Effector memory CD4-positive, alpha-beta T cell (primary cell): ENCODE measurements at places on chromosomes 7 and 10.
A peak's percentile ranks its signal among the peaks of the same experiment; 100 is the strongest.

GRCh38 chr10:12806228-12807095 lies 195.1 kb downstream of the CCDC3 start:
- DNase-seq: no peak

DNA sequence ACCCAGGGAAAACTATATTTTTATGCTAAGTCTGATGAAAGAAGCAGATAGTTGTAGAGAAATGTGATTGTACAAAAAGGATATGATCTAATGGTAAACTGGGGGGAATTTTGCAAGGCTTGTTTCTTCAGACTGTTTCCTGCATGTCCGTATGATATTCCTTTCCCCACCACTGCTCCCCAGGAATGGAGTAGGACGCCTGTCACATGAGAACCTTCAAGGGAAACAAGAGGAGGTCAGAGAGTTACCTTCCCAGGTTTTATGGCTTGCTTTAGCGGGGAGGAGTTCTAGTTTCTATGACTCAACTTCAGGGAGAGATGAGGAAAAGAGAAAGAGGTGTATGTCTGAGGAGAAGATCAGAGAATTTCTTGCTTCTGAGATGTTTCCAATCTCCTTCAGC lies 16.4 kb upstream of the ITPRID1 start:
- no peak for DNase-seq

DNA sequence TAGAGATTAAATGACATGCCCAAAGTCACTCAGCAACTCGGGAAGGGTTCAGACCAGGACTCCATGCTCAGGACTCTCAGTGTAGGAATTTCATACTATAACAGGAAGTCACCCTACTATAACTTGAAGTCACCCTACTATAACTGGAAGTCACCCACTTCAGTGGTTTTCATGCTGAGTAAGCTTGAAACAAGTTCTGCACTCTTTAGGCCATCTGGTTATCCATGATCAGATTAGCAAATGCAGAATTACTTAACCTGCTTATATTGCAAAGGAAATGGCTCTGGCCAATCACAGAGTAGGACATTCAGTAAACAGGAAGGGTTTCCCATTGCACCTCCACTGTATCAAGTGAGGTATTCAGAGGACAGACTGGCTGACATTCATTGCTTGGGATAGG lies 1240.4 kb downstream of the GATA3 start:
- DNase-seq: no peak

DNA sequence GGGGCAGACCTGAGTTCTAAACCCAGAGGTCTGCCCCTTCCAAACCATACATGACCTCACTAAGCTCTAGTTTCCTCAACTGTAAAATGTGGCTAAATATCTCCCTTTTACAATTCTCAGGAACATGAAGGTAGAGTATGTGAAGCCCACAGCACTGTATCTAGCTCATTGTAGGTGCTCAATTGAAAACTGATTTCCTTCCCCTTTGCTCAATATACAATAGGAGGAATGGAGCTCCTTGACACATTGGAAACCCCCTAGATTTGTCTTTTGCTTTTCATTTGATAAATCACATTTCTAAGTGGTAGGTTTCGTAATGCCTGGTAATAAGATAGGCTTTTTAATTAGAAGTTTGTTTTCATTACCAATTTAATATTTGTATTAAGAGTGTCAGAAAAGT lies 153.3 kb downstream of the ARID5B start:
- no peak for DNase-seq

- no peak for DNase-seq
These were observed 80.0 kb upstream of the DNAAF5 start for GRCh38 chr7:646487-646886.

- DNase-seq: no peak
These were observed 104.1 kb downstream of the ARHGAP22 start for GRCh38 chr10:48500771-48501170.

- DNase-seq: no peak
These were observed 47.3 kb upstream of the CNPY1 start for GRCh38 chr7:155593461-155594162.

- peak; percentile 52 for DNase-seq
These were observed 46.6 kb downstream of the PWWP2B start for GRCh38 chr10:132443605-132443982.

DNA sequence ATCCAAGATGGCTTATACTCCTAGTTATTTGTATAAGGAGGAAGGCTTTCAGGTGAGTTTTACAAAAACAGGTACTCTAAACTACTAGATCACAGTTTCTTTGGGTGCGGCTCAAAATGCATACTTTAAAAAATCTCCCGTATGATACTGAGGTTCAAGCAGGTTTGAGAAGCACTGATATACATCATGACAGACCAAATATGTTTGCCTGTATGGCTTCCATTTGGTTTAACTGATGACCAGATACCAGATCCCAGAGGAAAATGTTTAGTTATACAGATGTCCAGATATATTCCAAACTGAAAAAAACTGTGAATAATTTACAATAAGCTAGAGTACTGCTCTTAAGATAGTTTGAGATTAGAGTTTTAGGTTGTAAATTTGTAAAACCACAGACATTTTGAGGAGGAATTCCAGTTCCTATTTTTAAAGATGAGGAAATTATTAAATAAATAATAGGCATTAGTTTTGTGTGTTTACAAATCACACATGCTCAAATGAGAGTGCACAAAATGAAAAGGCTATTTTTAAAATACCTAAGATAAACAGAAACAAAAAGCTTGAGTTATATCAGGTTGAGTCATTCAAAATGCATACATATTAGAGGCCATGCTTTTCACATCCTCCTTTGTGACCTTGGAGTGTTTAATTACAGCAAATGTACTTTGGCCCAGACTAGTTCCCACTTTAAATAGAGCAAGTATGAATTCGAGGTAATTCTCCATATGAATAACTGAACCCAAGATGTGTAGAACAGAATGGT lies 60.5 kb downstream of the SEMA3C start:
- no peak for DNase-seq

- no peak for DNase-seq
These were observed 34.3 kb upstream of the ARL4A start for GRCh38 chr7:12653110-12653509.

DNA sequence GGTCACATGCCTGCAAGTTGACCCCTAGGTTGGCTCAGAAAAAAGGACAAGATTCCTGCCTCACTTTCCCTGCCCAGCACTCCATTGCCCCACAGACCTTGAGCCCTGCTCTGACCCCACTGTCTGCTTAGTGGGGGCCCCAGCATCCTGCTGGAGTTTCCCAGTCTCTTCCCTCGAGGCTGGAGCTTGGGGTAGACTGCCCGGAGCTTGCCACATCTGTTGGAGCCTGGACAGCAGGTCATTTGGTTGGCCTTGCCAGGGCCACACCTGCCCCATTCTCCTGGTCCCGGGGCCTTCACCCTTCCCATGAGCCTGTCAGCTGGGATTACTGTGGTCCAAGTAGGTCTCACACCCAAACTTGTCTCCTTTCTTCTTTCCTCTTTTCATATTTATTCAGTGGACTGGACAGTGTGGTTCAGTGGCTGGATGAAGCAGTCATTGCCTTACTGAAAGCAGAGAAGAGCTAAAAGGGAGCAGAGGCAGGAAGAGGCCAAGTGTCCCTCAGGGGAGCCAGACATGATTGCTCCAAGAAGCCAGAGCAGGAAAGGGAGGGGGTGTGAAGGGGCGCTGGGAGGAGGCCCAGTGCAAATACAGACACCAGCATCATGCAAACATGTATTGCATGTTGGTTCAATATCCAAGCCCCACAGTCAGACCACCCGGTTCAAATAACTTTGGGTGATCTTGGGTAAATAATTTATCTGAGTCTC lies 56.2 kb upstream of the CACUL1 start:
- no peak for DNase-seq

DNA sequence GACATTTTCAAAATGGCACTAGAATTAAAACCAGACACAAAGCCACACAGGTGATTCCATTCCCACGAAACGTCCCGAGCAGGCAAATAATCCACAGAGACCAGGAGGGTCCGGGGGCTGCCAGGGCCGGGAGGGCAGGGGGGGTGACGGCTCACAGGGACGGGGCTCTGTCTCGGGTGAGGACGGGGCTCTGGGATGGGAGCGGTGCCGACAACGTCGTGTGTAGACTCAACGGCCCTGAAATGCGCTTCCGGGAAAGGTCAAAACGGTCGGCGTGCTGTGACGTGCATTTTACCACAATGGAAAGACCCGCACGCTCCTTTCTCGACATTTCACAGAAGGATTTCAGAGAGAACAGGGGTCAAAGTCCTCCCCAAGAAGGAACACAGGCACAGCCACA lies 63.3 kb upstream of the PDGFA start:
- no peak for DNase-seq

- DNase-seq: no peak
These were observed 387.0 kb downstream of the GRID1 start for GRCh38 chr10:85979598-85979997.

- DNase-seq: no peak
These were observed 66.6 kb downstream of the FZD1 start for GRCh38 chr7:91330866-91331265.

DNA sequence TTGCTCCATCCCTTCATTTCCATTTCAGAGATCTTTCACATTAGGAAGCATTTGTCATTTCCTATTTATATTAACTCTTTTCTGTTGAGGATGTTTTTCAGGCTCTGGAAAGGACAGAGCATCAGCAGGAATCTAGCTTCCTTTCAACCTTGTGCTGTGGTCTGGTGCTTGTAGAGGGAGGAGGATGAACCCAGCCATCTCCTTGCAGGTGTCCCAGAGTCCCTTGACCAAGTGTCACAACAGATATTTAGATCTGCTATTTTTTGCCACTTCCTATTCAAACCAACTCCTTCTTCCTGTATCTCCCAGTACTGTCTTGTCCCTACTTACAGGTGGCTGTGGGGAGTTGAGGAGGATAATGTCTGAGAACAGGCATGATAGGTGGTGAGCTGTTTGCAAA lies 742.8 kb downstream of the GRID1 start:
- DNase-seq: no peak

- DNase-seq: no peak
These were observed 23.6 kb upstream of the SRI start for GRCh38 chr7:88243345-88243909.

- no peak for DNase-seq
These were observed 654 bp downstream of the ALKBH4 start for GRCh38 chr7:102463841-102464576.

- no peak for DNase-seq
These were observed 23.2 kb upstream of the PIP4K2A start for GRCh38 chr10:22737587-22737986.

GRCh38 chr7:1068619-1069018 lies 19.3 kb upstream of the GPER1 start:
- DNase-seq: no peak

DNA sequence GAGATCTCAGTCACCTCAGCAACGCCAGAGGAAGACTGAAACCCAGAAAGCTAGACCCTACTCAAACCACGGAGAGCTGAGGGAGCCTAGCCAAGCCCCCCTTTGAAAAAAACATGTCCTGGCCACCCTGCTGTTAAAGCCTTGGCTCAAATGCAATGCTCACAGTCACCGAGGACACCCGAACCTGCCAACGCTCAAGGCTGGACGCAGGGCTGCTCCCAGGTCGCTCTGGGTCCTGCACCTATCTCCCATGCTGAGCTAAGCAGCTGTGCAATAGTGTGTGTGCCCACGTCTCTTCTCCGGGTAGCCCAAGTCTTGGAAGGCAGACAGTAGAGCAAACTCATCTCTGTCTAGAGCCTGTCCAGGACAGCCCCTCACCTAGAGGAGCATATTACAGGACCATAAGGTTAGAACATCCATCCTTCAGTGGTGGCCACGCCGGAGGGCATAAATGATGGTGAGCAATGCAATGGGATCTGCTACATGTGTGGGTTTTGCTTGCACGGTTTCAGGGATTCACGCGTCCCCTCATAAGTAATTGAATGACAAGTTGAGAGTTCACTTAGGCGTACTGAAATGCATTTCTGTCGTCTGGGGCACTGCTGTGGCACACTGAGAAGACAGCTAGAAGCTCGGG lies 94.2 kb upstream of the DDC start:
- no peak for DNase-seq

GRCh38 chr7:129512192-129512591 lies 9.9 kb downstream of the SMKR1 start:
- no peak for DNase-seq

DNA sequence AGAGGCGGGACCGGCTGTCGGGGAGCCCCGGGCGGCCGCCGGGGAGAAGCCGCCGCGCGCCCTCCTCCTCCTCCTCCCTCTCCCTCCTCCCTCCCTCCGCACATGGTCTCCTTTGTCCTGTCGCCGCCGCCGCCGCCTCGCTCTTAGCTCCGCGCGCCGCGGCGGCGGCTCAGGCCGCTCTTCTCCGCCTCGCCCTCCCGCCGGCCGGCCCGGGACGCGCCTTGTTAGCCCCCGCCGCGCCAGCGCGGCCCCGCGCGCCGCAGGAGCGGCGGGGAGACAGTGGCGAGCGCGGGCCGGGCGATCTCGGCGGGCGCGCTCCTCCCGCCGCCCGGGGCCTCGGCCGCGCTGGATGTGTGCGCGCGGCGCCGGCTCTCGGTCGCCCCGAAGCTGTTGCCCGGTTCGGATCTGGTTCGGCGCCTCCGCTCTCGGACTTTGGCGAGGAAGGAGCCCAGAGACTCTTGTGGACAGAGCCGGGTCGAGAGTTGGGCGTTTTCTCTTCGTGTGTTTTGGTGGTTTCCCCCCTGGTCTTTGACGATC lies 437.4 kb upstream of the GALNT17 start:
- no peak for DNase-seq

GRCh38 chr7:149626972-149627371 lies 129.4 kb upstream of the ZNF746 start:
- DNase-seq: no peak

DNA sequence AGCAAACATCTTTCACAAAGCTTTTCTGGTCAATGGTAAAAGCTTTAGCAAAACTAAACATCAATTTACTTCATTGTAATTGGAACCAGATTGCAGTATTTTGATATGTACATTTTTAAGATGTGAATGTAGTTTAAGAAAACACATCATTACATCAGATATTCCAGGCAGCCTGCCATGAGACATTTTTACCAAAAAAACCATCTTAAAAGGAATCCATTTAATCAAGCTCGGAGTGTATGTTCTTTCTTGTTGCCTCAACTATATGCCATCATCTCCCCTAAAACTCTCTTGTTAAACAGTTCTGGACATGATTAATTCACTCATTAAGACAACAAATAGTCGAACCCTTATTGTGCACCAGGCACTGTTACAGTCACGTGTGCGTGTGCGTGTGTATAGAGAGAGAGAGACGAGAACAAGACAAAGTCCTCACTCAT lies 97.5 kb downstream of the UBE2H start:
- DNase-seq: no peak

DNA sequence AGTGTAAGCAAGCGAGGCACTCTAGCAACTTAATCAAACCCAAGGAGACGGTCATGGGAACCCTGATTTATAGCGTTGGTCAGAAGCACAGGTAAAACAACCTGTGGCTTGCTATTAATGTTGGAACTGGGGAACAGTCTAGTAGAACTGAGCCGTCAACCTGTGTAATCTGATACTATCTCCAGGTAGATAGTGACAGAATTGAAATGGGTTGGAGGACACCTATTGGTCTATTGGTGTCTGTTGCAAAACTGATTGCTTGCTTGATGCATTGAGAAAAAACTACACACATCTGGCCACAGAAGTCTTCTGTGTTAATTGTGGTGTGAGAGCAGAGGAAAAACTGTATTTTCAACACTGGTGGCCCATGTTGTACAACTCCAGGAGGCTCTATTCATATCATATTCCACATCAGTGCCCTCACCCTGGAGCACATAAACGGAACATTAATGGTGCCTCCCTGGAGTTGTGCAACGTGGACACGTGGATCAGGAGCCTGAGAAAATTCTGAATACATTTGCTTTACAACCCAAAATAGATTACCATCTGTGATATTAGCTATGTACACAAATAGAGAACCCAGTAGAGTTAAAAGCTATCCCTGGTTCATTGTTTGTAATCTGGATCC lies 112.2 kb downstream of the MYO3A start:
- no peak for DNase-seq
